ENCODE measurements at places on chromosomes 7 and 10. TPM values are rescaled to one million over a fixed set of nuclear protein-coding genes. Genes with fewer than 3 reads are reported as not detected.

GIMAP6 gene
- not detected for total RNA-seq

CPN1 gene
- total RNA-seq, result not detected

NYAP1 gene
- 0.64 TPM for total RNA-seq

CHAT gene
- total RNA-seq, result not detected

NUDCD3 gene
- 62.2 TPM for total RNA-seq
